Stimulated activated CD8-positive, alpha-beta memory T cell treated with anti-CD3 and anti-CD28 coated beads, Interleukin-2, amount 100 ng/mL, for 1 hour (primary cell): ENCODE measurements at places on chromosomes 6 and 20.

DNA sequence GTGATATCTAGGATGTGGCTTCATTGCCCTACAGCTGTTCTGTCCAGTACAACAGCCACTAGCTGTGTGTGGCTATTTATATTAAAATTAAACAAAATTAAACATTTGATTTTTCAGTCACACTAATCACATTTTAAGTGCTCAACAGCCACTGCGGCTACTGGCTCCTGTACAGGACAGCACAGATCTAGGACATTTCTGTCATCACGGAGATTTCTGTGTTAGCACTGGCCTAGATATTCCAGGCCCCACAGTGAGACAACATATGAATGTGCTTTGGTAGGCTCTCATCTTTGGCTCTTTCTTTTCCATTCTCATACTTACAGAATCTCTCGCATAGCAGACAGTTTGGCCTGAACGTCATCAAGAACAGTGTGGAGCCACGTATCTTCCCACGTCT lies 48.4 kb upstream of the ZBTB24 start:
- no peak for DNase-seq

DNA sequence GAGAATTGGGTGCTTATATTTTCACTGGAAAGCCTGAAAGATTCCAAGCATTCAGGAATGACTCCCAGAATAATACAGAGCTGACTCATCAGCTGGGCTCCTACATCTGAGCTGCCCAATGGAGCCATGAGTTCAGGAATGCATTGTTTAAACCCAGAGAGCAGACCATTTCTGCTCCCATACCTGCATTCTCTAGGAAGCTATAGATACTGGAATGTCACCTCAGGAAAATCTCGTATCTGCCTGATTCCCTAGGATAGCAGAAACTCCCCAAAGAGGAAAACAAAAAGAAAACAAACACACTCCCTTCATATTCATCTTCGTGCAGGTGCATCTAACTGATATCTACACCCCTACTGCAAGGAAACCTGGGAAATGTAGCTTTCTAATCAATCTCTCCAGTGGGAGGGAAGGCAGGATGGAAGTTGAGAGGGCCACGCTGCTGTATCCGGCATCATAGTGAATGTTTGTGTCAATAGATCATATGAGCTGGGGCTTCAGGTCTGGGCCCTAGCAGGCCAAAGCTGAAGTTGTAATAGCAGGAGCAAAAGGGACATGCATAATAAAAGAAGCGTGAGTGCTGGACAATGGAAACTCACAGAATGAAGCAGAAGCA lies 8.2 kb upstream of the SLC2A12 start:
- no peak for DNase-seq

DNA sequence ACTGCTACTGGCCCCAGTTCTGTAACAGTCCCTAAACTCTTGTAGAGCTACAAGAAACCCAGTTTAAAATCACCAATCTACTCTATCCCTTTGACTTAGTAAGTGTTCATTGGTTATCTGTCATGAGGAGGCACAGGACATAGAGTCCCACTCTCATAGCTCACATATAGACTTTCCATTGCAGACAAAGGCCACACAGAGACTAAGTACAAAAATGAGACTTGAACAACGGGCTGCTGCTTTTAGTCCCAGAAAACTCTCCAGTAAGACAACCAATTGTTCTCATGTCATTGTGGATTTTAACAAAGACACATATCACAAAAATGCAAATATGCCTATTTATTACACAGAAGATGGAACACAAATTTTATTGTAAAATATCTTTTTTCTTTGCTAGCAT lies 197.4 kb downstream of the PTPRK start:
- DNase-seq: no peak

DNA sequence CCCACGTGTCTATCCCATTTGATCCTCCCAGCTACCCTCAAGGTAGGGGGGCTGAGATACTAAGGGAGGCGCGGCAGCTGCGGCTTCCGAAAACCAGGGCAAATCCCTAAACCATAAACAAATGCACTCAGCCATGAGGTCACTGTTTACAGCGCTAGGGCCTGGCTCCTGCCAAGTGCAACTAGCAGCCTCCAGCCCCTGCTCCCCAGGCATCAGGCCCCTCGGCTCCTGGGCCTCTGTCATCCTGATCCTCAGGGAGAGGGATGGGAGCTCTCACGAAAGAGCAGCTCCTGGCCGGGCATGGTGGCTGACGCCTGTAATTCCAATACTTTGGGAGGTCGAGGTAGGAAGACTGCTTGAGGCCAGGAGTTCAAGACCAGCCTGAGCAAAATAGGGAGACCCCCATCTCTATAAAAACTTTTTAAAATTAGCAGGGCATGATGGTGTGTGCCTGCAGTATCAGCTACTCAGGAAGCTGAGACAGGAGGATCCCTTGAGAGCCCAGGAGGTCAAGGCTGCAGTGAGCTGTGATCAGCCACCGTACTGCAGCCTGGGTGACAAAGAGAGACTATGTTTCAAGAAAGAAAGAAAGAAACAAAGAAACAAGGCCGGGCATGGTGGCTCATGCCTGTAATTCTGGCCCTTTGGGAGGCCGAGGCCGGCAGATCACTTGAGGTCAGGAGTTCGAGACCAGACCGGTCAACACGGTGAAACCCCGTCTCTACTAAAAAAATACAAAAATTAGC lies 42.5 kb upstream of the TLDC2 start:
- DNase-seq: no peak

- no peak for DNase-seq
Measured at GRCh38 chr6:347232-347631, 44.3 kb upstream of the IRF4 start.

GRCh38 chr20:35326021-35326739 lies 34.0 kb upstream of the FAM83C start:
- DNase-seq: no peak

DNA sequence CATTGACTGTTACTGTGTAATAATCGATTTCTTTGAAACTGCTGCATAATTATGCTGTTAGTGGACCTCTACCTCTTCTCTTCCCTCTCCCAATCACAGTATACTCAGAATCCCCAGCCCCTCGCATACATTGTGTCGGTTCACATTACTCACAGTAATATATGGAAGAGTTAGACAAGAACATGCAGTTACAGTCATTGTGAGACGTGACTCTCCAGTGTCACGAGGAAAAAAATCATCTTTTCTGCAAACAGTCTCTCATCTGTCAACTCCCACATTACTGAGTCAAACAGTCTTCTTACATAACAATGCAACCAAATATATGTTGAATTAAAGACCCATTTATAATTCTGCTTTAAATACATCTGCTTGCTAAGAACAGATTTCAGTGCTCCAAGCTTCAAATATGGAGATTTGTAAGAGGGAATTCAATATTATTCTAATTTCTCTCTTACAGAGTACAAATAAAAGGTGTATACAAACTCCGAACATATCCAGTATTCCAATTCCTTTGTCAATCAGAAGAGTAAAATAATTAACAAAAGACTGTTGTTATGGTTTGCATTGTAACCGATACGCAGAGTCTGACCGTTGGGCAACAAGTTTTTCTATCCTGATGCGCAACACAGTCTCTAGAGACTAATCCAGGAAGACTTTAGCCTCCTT lies 113.3 kb downstream of the TMEM242 start:
- DNase-seq: no peak

DNA sequence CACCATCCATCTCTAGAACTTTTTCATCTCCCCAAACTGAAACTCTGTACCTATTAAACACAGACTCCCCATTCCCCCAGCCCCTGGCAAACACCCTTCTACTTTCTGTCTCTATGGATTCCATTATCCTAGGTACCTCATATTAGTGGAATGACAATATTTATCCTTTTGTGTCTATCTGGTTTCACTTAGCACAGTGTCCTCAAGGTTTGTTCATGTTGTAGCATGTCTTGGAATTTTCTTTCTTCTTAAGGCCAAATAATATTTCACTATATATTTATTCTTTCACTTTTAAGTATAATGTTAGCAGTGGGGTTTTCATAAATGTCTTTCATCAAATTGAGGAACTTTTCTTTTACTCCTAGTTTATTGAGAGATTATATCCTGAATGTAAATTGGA lies 56.8 kb upstream of the DSP start:
- DNase-seq: no peak

DNA sequence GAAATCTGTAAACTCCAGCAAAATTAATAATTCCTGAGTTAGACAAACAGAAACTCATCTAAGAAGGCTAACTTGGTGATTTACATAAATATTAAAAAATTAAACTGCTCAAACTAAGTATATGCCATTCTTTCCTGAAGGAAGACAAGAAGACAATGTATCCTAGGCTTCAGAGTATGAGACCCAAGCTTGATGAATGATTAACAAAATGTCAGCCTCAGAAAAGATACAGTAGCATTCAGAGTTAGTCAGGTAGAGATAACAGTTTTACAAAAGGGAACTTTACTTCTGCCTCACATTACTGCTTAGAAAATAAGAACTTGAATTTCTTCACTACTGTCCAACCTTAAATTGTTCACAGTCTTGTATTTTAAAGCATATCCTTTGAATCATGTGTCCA lies 12.0 kb downstream of the CSNK2A1 start:
- no peak for DNase-seq

DNA sequence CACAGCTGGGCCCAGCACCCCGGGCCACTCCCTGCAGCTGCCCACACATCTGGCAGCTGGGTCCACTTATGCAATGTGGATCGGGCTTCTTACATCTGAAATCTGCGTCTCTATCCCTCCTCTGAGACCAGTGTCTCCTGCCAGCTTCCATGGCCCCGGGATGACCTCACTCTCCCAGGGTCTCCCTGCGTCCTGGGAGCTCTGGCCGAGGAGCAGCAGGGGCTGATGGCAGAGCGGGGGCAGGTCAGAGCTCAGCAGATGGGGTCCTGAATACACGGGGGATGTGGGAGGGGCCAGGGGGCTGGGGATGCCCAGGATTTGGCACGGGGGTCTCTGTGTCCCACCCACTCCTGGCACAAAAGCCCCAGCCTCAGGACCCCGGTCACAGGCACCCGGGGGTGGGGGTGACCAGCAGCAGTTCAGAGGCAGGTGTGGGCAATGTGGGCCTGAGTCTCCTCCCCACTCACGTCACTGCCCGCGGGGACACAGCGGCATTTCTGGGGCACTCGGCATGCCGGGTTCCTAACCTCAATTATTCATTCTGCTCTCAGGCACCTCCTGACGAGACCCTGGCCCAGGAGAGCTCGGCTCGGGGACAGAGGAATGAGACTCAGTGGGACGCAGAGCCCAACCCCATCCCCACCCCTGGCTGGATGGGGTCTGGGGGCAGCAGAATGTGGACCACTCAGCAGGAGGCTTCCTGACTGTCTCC lies 16.4 kb downstream of the CHRNA4 start:
- no peak for DNase-seq

GRCh38 chr6:17894191-17894590 lies 93.2 kb downstream of the KIF13A start:
- no peak for DNase-seq

DNA sequence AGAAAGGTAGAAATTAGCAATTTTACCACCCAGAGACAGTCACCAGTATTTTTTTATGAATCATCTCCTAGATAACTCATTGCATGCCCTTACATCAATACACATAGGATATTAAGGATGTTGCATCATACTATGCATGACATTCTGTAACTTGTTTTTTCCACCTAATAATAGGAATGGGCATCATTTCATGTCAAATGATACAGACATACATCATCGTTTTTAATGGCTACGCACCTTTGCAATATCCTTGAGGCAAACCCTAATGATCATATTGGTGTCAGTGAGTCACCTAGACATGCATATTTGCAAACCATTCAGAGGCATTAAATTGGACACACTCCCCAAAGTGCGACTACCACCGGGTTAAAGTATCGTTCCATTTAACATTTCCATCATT lies 309.7 kb upstream of the AGPAT4 start:
- no peak for DNase-seq

DNA sequence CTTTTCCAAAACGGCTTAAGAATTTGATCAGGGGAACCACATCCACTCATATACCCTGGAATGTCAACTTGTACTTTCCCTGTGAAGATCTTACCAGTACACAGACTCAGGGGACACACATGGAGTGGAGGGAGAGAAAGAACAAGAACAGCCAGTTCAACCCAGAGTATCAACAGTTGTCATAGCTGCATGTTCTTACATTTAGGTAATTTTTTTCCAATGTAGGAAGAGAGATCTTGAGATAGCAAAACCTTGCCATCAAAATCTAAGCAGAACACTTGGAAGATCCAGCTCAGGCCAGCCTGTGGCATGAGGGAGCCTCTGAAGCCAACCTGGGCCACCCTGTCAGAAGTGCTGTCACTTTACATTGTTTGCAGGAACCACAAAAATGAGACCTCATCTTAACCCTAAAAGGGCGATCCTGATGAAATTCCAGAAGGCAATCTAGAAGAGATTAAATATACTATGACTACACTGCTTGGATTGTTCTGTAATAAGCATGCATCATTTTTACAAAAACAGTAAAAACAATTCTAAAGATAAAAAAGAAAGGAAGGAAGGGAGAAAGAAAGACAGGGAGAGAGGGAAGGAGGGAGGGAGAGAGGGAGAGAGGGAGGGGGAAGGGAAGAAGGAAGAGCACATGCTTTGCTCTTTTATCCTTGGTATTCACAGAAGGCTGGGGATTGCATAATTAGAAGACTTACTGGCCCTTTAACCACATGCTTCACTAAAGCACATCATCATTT lies 124.7 kb upstream of the TCF21 start:
- DNase-seq: no peak

GRCh38 chr6:140586426-140587061 lies 1212.1 kb upstream of the CITED2 start:
- no peak for DNase-seq

DNA sequence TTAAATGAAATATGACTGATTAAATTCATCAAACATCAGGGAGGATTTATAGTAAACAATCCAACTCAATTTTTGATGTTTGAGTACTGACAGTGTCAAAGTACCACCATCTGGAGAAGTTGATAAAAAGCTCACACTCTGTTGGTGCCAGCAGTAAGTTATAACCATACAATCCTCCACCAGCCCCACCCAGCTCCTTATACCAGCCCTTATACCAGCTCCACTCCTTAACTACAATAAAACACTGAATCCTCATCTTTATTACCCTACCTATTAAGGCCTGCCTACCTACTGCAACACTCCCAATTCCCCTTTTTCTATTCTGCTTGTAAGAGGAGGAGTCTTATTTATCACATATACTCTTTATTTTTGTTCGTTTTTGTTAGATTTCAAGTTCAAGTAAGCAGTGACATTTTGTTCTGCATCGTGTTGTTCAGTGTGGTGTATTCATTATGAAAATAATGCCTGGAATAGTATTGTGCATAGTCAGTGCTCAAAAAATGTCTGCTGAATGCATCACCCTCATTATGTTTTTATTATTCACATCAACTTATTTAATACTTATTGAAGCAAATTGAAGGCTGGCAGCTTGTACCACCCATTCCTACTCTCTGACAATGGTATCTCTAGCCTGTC lies 954.7 kb upstream of the ADGRB3 start:
- no peak for DNase-seq

- no peak for DNase-seq
Measured at GRCh38 chr20:17479063-17479657, 52.0 kb downstream of the BFSP1 start.
